GM04503 (cell line): ENCODE measurements at places on chromosomes 1 and 21.

DNA sequence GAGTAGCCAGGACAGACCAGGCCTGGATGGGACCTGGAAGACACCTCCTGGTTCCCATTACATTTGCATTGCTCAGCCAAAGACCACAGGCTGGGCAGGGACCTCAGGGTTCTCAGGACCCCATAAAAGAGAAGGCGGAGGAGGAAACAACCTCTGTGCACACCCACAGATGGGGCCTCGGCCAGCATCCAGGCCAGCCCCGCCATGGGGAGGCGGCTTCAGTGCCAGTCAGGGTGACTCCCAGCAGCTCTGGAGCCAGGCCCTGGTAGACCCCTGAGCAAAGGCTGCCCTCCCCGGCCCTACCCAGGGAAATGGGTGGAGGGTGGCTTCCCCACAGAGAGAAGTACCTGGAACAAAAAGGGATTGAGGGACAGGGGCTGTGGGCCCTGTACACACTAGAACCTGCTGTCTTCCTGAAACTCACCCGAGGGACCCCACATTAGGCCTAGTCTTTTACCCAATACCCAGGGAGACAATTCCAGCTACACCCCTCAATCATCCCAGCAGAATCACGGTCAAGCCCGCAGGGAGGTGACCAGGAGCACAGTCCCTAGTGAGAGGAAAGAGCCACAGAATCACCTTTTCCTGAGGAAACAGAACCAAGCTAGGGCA lies 64.5 kb downstream of the PSMG1 start:
- no peak for DNase-seq

GRCh38 chr21:39633770-39634181 lies 21.0 kb downstream of the B3GALT5 start:
- peak; percentile 95 for DNase-seq

DNA sequence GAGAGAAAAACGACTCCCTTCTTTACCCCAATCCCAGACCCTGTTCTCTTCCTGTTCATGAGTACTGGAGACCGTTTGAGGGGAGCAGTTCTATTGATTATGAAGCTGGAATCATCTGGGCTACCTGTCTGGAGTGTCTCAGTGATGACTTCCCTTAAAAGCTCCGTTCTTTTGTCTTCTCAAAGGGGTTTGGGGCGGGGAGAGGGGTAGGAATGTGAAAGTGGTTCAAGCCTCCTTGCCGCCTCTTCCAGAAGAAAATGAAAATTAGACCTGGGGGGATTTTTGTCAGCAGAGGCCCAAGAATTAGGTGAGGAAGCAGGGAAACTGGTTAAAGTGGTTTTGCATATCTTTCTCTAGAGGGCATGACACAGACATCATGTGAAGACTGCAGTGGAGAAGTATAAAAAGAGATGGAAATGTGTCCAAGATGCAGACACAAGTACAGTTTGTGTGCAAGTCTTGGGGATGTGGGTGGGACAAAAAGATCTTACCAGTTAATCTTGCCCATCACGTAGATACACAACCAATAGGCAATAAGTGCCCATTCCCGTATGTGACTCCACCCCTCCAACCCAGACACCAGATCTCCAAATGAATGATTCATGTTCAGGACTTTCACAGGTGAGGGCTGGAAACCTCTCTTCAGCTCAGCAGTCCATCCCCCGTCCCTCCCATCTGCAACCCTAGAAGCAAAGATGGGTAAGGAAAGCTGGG lies 470 bp upstream of the MTMR11 start:
- DNase-seq, result no peak

DNA sequence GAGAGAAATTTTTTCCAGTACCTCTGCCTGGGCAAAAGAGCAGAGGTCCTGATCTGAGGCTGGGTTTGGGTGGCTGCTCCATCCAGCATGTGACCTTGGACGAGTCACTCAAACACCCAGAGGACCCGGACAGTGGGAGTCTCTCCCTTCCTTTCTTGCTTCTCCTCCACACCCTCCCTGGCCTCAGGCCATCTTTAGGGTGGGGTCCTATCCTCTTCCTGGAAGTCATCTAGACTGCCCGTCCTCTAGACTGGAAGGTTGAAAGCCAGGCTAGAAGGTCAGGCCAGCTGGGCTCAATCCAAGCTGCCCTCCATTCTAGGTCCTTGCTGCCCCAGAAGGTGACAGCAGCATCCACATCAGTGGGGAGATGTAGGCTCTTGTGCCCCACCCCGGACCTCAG lies 599.5 kb downstream of the MATN1 start:
- no peak for DNase-seq

- DNase-seq, result no peak
These were observed 10.9 kb upstream of the CCT8 start for GRCh38 chr21:29084372-29084771.

DNA sequence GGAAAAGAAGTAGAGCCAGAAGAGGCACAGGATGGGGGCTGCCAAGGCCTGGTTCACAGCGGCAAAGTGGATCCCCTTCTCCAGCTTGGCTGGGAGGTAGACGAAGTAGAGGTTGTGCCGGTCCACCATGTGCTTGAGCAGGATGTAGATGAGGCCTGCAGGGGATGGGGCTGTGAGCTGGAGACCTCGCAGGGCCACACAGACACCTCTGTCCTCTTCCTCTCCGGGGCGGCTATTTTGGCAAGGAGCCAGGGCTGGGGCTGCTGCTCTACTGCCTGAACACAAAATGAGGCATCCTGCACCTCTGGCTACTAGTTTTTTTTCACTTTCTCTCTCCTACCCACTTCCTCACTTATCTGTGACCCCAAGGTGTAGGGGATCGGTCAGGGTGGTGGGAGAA lies 32.3 kb downstream of the TMEM63A start:
- DNase-seq, result no peak

DNA sequence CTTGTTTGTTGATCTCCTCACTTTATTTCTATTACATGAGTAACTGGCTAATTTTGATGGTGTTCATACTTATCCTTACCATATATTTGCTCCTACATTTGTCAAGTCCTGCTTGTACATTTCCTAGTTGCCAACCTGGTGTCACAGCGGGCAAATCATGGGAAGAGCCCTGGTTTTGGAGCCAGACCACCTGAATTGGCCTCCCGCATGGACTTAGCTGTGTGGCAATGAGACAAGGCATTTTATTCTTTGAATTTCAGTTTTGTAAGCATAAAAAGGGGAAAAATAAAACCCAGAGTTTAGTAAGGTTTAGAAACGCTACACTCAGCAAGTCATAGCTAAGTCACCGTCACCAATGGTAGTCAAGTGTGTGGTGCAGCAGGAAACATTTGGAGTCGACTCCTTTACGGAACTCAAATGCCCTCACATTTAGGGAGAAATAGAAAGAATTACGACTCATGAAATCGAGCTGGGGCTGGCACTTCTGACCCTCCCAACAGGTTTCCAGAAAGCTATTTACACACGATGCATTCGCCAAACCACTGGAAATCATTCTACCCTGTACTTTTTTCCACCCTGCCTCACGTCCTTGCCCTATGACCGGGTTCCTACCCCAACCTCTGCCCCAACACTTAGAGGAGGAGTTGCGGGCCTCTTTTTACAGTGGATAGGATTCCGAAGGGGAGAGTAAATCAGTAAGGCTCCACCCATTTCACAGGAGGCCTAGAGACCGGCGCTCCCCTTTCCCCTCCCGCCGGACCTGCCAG lies 492 bp upstream of the PGM1 start:
- no peak for DNase-seq

DNA sequence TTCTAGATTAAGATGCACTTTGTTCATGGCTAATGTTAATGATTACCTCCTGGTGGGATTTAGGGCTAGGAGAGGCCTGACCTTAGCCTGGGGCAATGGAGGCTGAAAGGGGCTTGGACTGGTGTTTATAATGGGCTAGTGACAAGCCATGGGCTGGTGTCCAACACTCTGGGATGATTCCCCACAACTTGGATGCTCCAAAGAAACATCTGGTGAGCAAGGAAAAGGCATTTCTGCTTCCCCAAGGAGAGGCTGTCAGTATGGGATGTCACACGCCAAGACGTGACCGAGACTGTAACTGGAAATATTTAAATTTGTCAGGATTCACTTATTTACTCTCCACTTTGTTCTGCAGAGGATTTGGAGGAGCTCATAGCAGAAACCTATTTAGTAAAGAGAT lies 45.2 kb downstream of the PTPRU start:
- DNase-seq, result no peak

DNA sequence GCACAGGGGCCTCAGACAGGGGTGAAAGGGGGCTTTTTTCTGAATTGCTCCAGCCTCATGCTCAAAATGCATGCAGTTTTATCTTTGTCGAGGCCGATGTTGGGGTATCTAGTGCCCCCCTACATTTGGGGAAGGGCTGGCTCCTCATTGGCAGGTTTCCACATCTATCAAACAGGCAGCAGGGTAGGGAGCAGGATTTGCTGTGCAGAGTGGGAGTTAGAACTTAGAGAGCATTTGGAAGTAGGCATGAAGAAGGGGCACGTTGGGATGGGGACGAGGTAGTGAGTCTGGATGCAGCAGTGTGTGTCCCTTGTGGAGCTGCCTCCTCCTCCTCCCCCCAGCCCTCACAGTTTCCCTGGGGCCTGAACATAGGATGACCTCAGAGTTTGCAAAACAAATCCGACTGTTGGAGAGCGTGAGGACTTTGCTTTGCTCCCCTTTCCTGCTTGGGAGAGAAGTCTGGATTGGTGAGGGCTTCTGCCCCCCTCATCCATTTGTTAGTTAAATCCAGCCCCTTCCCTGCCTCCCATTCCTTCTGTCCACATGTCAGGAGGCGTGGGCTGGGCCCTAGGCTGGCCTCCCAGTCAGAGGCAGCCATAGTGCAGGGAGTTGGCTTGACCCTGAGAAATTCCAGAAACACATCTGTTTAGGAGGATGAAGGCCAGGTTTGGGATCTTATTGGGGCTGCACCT lies 36.9 kb upstream of the GPR37L1 start:
- no peak for DNase-seq

DNA sequence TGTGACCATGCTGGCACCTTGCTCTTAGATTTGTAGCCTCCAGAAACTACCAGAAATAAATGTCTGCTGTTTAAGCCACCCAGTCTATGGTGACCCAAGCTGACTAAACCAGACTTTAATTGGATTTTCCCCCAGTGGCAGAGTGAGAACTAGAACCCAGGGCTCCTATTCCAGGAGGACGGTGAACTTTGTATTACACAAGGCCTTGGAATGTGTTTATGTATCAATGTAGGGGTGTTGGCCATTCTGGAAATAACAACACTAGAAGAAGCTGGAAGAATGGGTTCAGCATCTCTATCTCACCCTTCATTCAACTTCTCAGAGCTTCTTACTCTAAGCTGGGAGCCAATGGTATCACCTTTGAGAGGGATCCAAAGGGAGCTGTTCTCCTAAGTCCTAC lies 37.0 kb downstream of the ARHGEF11 start:
- no peak for DNase-seq

DNA sequence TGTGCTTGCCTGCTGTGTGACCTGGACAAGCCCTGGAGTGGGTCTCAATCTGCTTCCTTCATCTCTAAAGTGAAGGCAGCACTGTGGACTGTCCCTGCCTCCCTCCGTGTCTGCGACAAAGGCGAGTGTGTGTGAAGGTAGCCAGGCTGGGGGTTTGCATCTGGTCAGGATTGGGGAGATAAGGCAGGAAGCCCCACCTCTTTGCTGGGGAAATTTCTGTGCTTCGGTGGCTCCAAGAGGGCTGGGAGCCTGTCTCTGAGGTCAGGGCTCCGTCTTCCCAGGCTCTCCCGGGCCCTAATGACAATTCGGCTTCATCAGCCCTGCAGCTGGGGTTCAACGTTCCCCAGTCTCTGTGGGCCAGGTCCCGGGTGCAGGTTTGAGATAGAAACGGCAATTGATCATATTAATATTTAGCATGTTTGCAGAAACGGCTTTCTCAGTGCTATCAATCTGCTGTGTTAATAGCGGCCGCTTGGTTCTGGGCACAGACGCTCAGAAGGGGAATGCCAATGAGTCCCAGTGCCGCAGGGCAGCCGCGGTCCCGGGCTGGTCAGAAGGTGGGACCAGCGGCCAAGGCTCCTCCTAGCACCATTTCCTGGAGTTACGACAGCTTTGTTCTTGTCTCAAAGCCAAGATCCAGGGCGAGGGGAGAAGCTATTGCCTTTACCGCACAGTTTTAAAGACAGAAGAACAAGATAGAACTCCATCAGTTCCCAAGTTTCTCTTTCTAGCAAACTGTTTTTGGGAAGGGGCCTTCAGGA lies 105.7 kb downstream of the PRDM16 start:
- no peak for DNase-seq

- no peak for DNase-seq
These were observed 42.0 kb downstream of the ADSS2 start for GRCh38 chr1:244409701-244410100.

- DNase-seq, result no peak
These were observed 2.5 kb upstream of the CD160 start for GRCh38 chr1:145716641-145717345.

- no peak for DNase-seq
These were observed 121.1 kb upstream of the RAVER2 start for GRCh38 chr1:64623750-64624191.

DNA sequence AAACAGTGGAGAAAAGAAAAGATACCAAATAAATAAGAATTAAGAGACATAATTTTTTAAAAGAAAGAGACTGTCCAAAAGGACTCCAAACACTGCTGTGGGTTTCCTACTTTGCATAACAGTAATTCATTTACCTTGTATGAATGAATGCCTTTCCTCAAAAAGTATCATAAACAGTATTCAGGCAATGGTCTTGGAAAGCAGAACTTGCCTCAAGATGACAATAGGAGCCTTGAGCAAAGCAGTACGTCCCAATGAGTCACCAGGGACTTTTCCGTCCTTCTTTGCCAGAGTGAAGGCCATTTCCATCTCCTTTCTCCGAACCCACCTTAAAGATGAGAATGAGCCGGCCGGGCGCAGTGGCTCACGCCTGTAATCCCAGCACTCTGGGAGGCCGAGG lies 186.4 kb downstream of the ZBTB18 start:
- no peak for DNase-seq

DNA sequence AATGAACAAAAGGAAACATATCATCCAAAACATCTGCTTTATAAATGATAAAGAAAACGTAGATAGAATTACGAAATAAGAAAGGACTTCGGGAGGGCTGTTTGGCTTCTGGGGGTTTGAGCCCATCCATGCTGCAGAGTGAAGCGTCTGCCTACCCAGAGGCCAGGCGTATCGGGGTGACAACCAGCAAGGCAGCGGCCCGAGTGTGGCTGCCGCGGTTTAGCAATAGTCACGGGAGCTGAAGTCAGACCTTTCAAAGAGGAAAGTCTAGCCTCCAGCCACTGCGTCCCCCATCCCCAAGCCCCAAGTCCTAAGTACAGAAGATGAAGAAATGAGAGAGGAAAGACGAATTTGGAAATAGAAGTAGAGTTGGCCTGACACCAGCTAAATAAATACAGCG lies 8.6 kb downstream of the SLC37A1 start:
- no peak for DNase-seq

- no peak for DNase-seq
These were observed 503.8 kb upstream of the PLXNA2 start for GRCh38 chr1:208747979-208748378.

GRCh38 chr21:32940079-32941014 lies 85.4 kb upstream of the OLIG2 start:
- no peak for DNase-seq
